HTR-8/SVneo (cell line): ENCODE measurements at places on chromosomes 2 and 18.
A peak's percentile ranks its signal among the peaks of the same experiment; 100 is the strongest.

GRCh38 chr2:4357121-4357520 is 653.7 kb downstream of the DCDC2C start:
- DNase-seq, result no peak

GRCh38 chr2:28401411-28401810 is 8.8 kb downstream of the FOSL2 start:
- no peak for DNase-seq

DNA sequence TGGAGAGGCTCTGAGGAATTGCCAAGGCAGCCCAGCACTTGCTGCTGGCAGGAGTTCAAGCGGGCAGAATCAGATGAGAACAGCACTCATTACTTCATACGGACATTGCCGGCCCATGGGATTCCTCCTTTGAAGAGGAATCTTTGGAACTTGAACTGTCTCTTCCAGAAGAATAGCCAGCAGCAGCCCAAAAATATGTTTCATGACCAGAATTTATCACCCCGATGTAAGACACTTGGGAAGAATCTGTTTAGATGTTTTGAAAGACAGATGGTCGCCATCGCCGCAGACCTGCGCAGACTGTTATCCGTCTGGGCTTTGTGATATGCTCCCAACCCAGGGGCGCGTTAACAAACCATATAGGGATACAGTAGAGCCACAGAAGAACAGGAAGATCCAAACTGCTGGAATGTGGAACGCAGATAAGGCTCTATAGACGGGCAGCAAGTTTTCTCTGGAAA is 3.7 kb upstream of the ADI1 start:
- DNase-seq, result no peak

- DNase-seq, result no peak
These were observed 98.2 kb upstream of the SLC8A1 start for GRCh38 chr2:40550085-40550484.

GRCh38 chr18:21998486-21998885 is 170.9 kb upstream of the GATA6 start:
- no peak for DNase-seq

DNA sequence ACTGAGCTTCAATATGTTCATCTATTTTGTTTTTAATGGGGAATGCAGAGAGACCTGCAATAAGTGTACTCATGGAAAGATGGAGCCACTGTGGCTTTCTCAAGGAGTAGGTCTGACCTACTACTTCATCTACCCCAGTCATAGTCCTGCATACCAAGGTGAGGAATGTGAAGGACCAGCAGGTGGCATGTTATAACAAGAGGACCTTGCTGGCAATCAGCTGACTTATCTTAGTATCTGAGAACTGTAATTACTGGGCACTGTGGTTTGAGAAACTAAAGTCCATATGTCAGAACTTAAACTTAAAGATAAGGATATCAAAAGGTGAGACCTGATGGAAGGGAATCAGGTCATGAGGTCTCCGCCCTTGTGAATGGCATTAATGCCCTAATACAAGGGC is 1104.2 kb downstream of the BCL11A start:
- no peak for DNase-seq

DNA sequence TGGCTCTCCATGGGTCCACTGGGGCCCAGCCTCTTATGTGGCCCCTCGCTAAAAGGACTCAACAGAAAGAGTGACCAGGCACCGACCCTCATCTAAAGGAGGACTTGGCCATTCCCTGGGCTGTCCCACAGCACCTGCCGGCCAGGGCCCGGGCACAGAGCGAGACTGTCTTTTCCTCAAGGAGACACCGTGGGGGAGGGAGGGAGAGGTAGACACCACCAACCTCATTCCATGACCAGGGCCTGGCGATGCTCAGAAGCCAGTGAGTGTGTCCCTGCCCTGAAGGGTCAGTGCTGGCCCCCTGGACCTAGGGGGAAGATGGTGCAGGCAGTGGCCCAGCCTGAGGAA is 39.8 kb upstream of the ALPP start:
- DNase-seq, result no peak

- no peak for DNase-seq
These were observed 161.8 kb downstream of the PRKCE start for GRCh38 chr2:45813003-45813941.

- DNase-seq, result no peak
These were observed 270.0 kb downstream of the CYRIA start for GRCh38 chr2:16395601-16396000.

DNA sequence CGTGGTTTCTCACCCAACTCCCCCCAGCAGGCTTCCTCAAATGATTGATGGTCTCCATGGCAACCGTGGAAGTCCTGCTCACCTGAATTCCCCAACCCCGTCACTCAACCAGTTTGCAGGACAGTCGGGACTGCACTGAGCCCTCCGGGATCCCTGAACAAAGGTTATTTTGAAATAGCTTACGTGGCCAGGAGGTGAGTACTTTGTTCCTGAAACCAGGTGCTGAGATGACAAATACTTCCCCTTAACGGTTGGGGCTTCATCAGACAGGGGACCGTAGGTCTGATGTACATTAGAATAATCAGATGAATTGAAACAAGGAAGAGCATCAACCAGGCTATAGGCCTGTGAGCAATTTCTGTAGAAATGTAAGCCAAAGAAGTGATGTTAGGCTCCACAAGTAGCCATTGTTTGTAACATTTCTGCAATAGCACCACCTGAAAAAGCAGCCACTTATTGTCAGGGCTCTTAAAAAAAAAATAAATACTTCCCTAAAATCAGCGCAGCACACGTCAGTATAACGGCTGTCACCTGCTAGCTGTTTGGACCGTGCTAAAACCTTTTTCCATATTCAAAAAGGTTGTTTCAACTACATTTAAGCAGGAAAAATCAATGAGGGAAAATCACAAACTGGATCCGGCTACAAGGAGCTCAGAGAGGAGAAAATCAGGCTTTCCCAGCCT is 206.4 kb upstream of the ID2 start:
- DNase-seq, result no peak

DNA sequence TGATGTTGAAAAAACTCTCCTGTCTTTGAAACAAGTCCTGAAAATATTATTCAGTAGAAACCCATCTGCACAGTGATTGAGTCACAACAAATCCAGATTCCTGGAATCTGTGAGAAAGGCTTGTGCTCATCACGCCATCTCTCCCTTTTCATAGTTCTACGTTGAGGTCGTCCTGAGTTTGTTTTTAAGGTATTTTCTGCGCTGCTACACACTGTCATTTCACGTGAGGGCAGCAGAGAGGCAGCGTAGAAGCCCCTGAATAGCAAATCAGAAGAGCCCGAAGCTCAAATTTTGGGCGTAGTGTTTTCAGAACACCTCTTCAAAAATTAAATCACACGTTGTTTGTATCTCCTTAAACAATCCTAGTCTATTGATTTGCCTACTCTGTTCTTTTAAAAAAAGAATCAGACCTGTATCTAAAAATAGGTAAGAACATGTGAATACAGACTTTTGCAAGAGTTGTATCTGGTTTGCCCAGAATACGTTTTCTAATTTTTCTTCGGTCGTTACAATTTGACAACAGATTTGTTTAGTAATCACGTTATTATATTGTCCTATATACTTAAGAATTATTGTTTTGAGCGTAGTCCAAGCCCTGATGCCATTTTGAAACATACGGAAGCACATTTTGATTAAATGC is 61.6 kb upstream of the SLC38A11 start:
- DNase-seq, result peak; percentile 42

GRCh38 chr2:226782092-226782713 is 17.4 kb downstream of the IRS1 start:
- DNase-seq, result no peak

DNA sequence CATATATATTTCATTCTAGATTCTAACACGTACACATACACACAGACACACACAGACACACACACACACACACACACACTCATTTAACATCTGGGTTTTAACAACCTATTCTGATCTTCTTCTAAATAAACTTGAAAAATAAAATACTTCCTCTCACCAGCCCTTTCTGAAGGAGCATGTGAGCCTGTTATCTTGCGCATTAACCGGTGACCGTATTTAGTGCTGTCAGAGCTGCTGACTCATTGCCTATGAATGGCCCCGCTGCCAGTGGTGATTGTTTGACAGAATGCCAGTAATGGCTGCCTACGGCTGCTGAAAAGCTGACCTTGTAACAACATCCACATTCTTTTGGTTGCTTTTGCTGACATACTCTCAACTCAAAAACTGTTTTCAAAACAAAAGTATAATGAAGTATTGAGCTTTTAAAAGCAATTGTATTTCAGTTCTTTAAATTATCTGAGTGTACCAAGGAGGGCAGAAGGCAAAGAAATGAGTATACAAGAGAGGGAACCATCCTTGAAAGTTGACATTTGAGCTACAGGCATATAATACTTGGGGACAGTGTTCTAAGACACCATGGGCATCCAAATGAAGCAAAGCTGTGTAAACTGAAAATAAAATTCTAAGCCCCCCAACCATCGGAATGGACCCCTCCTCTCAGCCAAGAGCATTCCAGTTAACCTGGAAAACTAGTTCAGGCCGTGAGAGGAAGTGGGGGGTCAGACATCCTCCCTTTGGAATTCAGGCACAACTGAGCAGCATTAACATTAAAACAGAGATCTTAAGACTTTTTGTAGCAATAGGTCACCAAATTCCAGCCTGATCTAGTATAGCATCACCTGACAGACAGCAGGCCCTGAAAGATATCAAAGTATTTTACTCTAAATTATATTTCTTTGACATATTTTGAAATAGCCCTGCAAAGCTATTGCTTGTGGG is 50.2 kb upstream of the DTNA start:
- peak; percentile 20 for DNase-seq

DNA sequence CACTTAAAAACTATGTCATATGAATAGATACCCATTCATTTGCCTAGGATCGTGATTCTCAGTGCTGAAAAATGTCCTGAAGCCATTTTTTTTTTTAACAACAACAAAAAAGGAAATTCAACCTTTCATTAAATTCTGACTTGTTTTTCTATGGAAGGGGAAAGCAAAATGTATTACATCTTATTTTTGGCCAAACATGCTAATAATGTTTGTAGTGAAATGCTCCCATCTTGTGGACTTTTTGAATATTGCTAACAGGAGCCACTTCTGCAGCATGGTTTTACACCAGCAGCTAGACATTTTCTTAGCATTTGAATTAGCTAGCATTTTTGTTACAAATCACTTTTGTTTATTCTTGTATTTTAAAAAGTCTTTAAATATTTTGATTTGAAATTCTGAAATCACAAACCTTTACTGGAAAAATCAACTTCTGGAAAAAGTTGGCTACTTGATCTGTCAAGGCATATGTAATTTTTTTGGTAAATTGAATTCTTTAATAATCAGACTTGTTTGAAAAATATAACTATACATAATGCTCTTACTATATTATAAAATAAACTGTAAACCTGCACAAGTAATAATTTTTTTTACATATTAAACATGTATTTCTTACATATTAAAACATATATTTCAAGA is 75.8 kb downstream of the KIDINS220 start:
- DNase-seq, result peak; percentile 38

GRCh38 chr2:110791435-110791834 is 59.1 kb downstream of the ACOXL start:
- DNase-seq, result no peak

- peak; percentile 39 for DNase-seq
These were observed 38.5 kb downstream of the PSMG2 start for GRCh38 chr18:12741351-12741750.

DNA sequence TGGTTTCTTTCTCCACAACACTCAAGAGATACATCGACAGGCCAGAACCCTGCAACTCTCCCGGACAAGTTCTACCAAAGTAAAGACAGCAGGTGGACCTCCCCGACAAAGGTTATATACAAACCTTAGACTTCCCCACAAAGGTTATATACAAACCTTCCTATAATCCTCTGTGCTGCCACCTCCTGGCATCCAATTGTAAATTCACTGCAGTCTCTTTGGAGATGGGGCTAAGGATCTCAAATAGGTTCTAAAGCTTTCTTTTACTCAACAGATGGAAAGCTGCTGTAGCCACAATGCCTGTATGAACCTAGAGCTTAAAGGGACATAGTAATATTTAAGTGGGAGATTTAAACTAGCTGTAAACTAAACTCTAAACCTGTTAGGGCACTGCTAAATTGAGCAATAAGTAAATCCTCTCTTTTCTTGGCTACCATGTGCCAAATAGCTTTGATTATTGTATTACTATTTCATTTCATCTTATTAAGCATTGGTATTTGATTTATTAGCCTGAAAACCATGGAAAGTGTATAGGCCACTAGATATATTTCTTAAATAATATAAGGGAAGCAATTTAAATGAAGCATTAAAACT is 9.8 kb upstream of the MREG start:
- peak; percentile 59 for DNase-seq

DNA sequence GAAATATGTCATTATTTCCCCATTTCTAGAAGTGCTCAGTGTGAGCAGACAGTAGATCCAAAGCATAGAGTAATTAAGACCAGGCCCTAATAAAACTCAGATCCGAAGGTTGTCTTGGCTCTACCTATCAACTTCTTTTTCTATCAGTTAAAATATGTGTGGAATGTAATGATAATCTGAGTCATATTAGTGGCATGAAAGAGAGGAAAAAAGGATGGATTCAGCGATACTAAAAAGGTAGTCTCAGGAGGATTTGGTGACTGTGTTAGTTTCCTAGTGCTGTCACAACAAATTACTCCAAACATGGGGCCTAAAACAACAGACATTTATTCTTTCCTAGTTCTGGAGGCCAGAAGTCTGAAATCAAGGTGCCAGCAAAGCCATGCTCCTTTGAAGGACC is 103.7 kb upstream of the NABP1 start:
- no peak for DNase-seq

DNA sequence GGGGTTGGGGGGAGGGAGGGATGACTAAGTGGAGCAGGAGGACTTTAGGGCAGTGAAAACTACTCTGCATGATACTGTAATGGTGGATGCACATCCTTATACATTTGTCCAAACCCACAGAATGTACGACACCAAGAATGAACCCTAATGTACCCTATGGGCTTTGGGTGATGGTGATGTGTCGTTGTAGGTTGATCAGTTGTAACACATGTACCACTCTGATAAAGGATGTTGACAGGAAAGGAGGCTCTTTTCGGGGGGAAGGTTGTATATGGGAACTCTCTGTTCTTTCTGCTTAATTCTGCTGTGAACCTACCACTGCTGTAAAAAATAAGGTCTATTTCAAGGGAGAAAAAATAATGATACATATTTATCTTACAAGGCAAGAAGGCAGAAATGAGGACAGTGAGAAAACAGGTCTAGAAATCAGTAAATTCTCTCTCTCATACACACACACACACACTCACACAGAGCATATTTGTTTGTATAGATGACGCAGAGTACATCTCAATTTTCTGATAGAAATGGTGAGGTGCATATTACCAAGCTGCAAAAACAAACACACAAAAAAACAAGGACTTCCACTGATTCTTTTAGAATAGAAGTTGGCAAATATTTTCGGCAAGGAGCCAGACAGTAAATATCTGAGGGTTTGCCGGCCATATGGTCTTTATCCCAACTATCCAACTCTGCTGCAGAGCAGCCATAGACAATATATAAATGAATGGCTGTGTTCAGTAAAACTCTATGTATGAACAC is 20.2 kb downstream of the FAM124B start:
- no peak for DNase-seq

DNA sequence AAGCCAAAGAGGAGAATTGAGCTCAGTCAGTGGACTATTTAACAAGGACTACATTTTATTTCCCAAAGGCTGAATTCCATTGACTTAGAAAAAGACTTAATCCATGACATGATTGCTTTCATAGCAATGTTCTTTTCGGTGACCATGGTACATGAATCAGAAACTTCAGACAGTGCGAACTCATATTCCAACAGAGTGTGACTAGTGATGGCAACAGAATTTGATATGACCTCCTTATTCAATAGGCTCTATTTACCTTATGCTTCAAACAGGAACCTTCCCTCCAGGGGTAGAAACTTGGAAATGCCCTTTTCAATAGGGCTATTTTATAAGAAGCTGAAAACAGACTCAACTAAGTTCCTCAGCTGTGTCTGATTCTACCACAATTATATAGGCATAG is 191.9 kb downstream of the RND3 start:
- no peak for DNase-seq
